NCI-H524 (cell line): ENCODE measurements at places on chromosomes 2 and 18.

GRCh38 chr18:76493213-76494161, 1.6 kb downstream of the ZNF516 start:
- peak; percentile 79 for DNase-seq

DNA sequence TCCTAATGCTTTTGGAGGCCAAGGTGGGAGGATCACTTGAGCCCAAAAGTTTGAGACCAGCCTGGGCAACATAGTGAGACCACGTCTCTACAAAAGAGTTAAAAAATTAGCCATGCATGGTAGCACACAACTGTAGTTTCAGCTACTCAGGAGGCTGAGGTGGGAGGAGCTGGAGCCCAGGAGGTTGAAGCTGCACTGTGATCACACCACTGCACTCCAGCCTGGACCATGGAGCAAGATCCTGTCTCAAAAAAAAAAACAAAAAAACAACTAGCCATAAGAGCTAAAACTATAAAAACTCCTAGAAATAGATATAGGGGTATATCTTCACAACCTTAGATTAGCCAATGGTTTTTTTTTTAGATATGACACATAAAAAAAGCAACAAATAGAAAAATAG, 16.9 kb upstream of the COL6A3 start:
- DNase-seq = no peak

DNA sequence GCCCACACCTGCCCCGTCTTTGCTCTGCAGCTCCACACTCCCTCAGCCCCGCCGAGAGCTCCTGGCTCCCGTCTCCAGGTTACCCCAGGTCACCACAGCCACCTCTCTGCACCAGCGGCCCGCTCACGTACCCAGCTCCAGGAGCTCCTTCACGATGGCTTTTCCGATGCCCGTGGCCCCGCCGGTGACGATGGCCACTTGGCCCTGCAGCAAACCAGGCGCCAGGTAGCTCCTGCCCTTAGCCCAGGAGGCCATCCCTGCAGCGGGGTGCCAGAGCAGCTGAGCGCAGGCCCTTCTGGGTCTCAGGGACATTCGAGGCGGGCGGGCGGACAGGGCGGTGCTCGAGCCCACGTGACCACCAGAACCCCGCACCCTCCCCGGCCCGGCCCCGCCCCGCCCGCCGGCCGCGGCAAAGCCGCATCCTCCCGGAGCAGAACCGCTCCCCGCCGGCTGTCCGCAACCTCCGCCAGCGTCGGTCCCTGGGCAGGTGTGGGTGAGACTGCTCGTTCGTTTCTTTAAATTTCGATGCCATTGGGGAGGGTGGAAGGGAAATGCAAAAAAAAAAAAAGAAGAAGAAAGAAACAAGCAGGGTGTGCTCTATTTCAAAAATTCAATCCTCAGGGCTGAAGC, at the start of the genes PECR and TMEM169:
Gene PECR (minus strand): TSS at position 323 of the 630 bp plus-strand sequence. CDS start 68 bp downstream, at position 255.
Gene TMEM169 (plus strand): TSS at position 433 of the 630 bp plus-strand sequence. CDS start 14,045 bp downstream, outside the sequence.
- peak; percentile 68 for DNase-seq

GRCh38 chr18:76370201-76370600, 124.8 kb downstream of the ZNF516 start:
- DNase-seq = no peak

DNA sequence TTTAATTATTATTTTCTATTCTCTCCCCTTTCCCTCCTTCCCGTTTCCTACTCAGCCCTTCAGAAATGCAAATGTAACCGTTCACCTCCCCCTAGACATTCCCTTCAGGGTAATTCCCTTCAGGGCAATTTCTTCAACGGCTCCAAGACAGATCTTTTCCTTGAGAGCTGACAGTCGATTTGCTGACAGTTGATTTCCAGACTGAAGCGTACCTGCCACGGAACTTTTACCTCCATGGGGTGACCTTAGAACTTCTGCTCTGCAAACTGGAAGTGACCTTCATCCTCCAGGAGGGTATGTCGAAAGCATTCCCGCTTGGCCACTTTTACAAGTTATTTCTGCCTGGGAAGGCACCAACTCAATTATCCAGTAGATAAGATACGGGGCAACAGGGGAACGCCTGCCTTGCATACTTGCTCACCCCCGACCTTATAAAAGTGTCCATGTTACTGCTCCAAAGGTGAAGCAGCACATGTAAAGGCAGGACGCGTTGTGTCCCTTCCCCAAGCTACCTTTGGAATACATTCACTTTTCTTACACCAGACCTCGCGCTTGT, 18.5 kb downstream of the B3GNT7 start:
- DNase-seq = no peak

DNA sequence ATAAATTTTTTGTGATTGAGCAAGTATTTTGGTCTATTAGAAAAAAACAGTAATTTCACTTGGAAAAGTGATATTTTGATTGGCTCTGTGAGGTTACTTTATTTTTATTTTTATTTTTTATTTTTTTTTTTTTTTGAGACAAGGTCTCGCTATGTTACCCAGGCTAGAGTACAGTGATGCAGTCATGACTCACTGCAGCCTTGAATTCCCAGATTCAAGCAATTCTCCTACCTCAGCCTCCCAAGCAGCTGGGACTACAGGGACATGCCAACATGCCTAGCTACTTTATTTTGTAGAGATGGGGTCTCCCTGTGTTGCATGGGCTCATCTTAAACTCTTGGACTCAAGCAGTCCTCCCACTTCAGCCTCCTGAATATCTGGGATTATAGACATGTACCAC, 60.9 kb upstream of the MGAT5 start:
- no peak for DNase-seq

GRCh38 chr2:69637923-69638322, 5.6 kb downstream of the AAK1 start:
- DNase-seq = no peak

DNA sequence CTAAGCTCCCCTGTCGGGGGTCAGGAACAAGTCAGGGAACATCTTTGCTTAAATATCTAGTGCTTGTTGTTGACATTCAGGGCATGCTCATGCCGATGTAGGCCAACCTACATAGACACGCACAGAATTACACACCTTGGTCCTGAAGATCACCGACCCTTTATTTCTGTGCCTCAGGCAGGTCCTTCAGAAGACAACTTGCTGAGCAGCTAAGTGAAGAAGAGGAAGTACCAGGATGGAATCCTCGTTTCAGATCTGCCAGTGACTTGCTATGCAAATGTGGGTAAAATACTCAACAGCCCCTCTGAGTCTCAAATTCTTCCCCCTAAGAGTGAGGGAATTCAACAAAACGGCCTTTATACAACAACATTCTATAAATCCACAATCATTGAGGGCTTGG, 494.7 kb downstream of the BCL11A start:
- no peak for DNase-seq

DNA sequence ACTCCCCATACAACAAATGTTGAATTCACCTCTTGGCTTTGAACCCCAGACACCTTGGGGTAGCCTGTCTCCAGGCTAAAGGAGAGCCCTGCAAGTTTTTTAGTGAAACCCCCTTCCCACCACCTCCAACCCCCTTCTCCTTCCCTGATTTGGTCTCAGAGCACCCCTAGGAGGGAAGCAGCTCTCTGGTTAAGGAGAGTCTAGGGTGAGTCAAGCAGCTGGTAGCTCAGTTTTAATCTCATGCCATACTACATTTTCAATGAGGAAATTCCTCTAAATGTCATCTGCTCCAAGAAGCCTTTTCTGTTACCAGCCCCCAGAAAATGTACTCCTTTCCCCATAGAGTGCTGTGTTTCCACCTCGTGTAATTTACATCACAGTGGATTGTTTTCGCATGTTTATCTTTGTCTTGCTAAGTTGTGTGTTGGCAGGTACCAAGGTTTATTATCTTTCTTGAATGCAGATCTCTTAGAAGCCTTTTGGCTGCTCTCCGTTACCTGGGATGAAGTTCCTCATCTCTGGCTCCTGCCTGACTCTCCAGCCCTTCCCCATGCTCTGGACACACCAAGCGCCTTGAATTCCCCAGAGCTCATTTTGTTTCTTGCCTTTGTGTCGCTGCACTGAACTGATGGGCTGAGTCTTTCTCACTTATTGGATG, 82.2 kb downstream of the ASAP2 start:
- no peak for DNase-seq

DNA sequence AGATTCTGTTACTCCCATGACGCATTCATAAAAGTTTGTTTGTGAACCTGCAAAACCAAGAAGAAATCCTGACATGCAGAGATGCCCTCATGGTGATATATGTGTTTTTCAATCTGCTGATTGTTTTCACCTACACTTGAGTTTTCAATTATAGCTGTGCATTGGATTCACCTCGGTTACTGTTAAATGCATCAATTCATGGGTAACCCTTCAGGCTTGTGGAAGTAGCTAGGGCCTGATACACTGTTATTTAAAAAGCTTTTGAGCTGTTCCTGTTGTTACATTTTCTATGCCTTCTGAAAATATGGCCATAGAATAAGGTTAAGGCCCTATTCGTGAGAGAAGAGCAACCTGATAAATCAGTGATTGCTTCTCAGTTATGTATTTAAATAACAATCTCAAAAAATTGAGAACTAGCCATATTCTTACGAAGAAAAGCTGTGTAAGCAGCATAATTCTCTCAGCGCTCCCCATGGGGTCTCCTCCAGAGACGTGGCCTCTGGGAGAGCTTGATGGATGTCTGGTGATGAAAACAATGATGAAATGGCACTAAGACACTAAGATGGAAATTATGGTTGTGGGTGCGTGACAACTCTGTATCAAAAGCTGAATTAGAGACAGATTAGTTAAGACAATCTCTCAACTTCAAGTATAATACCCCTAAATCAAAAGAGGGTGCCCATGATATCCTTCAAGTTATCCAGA, 60.5 kb downstream of the RIT2 start:
- DNase-seq = no peak

- DNase-seq = no peak
Measured at GRCh38 chr2:161306919-161307318, 1.3 kb upstream of the PSMD14 start.

- DNase-seq = no peak
Measured at GRCh38 chr2:30184035-30184434, 37.2 kb downstream of the YPEL5 start.

DNA sequence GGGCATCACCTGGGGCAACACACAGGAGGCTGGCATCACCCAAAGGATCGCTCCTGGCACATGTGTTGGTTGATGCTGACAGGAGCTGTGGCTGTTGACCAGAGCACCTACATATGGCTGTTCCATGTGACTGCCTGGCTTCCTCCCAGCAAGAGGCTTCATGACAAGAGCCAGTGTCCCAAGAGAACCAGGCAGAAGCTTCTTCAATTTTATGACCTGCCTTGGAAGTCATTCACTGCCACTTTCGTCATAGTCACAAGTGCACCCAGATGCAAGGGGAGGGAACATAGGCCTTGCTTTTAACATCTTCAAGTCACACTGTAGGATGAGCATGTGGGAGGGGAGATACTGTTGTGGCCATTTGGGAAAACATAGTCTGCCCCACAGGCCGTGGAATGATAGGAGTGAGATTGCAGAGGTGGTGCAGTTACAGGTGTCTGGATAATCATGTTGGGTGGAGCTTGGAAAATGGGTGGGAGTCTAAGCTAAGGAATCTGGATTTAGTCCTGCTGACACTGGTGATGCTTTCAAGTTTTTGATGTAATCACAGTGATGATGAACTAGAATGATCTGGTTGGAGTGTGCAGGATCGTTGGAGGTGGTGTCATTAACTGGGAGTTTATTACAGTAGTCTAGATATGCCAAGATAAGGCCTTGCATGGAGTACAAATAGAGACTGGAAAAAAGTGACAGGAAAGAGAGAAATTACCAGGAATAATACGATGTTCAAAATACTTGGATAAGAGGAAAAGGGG, 107.0 kb downstream of the RAPGEF4 start:
- peak; percentile 27 for DNase-seq

- DNase-seq = no peak
Measured at GRCh38 chr2:233418761-233419546, 64.7 kb downstream of the DGKD start.

- peak; percentile 79 for DNase-seq
Measured at GRCh38 chr2:28333606-28334526, 58.8 kb upstream of the FOSL2 start.

DNA sequence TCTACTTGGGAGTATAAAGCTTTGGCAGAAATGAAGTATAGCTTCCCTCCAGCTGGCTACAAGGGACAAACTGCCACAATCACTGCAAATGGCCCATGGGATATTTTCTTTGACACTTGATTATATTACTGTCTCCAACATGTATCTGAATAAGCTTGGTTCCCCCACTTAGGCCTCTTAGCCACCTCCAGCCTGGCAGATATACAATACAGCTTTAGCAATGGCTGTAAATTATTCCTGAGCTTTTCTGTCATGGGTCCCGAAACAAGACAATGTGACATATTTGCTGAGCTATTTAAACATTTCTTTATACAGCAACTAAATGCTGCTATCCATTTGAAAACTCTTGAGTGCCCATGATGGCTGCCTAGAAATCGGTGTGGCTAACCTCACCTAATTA, 406.2 kb downstream of the SUCLG1 start:
- no peak for DNase-seq
